ENCODE measurements at places on chromosomes 4 and X.

GRCh38 chrX:155544881-155545280, 67.9 kb downstream of the TMLHE start:
- DNase-seq = no peak

- no peak for DNase-seq
Observed at GRCh38 chrX:10030570-10030969, 63.4 kb downstream of the CLDN34 start.

DNA sequence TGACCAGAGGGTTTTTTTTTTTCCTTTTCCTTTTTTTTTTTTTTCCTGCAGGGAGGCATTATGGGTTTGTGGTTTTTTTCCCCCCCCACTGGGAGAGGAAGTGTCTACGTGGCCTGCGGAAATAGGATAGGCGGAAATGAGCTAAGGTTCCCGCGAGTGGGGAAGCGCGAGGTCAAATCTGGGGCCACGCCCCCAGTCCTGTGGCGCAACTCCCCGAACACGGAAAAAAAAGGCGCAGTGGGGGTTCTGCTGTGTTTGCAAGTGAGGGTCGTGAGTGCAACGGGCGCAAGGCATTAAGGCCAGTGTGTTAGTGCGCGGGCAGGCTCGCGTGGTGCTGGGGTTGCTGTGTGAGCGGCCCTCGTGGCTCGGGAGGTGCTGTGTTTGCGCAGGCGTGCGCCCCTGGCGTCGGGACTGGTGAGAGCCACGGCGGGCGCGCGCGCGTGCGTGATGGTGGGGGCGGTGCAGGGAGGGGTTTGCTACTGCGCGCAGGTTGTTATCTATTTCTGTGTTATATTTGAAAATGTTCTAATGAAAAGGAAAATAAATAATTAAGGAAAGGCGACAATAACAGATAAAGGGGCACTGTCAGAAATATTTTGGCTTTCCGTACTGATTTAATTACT, 685 bp upstream of the MORF4L2 start:
- peak; percentile 62 for DNase-seq

DNA sequence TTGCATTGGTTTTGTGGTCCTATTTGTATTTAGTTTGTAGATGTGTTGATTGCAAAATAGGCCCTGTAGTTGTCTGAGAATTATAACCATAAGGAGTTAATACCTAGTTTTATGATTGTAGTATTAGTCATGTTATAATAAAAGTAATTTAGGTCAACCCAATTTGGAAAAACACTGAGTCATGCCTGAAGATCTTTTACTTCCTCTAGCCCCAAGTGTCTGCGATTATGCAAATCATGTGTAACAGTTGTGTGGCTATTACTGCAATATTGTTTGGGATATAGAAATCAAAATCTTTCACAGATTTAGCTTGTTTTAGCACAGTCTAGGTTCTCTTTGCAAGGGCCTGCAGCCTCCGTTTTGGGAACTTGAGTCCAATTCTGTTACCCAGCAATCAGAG, 12.6 kb downstream of the SRD5A3 start:
- DNase-seq = no peak

DNA sequence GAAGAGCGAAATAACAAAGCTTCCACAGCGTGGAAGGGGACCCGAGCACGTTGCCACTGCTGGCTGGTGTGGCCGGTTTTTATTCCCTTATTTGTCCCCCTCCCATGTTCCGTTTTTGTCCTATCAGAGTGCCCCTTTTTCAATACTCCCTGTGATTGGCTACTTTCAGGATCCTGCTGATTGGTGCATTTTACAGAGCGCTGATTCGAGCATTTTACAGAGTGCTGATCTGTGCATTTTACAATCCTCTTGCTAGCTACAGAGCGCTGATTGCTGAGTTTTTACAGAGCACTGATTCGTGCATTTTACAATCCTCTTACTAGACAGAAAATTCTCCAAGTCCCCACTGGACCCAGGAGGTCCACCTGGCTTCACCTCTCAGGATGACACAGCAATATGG, 250.9 kb upstream of the EPHA5 start:
- no peak for DNase-seq

DNA sequence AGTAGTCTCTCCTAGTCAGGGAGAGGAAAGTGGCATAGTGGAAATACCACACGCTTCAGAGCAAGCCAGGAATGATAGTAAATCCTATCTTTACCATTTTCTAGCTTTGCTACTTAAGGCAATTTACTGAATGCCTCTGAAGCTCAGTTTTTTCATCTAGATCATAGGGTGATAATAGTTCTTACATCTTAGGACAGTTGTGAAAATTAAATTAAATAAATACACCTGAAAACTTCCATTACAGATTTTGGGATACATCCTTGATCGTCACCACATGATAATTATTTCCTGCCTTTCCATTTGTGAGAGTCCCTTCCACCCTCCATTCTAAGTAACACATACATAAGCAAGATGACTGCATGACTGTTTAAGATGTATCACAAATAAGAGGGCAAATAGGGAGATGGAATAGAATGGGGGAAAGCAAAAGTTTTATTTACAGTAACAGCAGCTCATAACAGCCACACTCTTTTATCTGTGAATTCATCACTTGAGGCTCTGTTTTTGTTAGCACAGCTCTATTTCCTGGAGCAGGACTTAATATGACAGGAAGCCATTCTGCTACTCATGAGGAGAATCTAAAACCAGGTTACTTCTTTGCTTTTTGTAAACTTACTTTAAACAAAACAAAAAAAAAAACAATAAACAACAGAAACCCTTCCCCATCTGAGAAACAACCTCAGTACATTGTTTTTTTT, 13.4 kb downstream of the P2RY10 start:
- DNase-seq = no peak

All from neuronal stem cell (in vitro differentiated cells).